ENCODE measurements at places on chromosomes 4 and X.

DNA sequence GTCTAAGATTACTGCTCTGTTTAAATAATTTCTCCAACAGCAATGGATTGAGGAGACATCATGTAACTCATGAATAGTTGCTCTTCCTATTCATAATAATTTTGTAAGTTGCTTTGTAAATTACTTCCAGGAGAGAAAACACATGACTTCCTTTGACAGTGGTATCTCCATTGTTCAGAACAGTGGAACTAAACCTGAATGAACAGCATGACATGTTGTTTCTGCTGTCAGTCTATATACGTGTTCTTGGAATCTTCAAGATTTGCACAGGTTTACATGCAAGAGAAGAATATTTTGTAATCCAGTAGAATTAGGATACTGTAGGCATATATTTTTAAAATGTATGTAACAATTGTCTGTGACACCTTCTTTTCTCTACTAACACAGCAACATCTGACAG lies 618.8 kb upstream of the GRID2 start:
- DNase-seq = no peak

- DNase-seq = no peak
Measured at GRCh38 chr4:68599150-68599549, 23.0 kb upstream of the UGT2B17 start.

GRCh38 chr4:147590249-147590920 lies 26.8 kb upstream of the TMEM184C start:
- DNase-seq = peak; percentile 55

- no peak for DNase-seq
Measured at GRCh38 chr4:3945511-3946290, 179.5 kb downstream of the ADRA2C start.

- DNase-seq = no peak
Measured at GRCh38 chr4:152281822-152282221, 254.1 kb downstream of the FBXW7 start.

DNA sequence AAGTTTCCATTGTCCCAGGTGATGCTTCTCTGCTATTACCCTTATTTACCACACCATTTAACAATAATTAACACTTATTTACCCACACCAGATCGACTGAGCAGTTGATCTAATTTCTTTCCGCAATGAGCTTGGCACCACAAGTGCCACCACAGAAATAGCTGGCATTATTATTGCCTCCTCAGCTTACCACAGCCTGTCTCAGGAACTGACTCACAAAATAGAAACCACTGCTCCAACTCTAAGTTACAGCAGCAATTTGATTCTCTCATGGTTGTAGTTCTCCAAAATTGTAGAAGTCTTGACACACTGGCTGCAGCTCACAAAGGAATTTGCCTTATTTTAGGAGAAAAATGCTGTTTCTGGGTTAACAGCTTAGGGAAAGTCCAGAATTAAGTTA lies 22.5 kb downstream of the ZNF721 start:
- DNase-seq = no peak

- no peak for DNase-seq
Measured at GRCh38 chr4:80878218-80878617, 152.3 kb upstream of the BMP3 start.

DNA sequence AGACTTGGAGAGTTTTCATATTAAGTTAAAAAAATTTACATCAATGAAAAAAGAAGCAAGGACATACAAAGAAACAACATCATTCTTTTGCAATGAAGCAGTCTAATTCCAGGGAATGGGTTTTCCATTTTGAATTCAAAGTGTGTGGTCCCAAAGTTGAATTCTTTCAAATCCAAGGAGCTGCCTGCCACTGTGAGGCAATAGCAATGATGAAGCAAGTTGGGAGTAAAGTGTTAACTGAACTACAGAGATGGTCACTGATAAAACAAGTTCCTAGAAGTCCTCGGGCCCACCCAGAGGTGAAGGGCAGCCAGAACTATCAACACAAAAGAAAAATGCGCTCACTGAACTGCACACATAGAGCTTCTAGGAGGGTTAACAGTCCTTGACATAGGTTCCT lies 115.9 kb downstream of the RAB28 start:
- no peak for DNase-seq
